Choroid plexus epithelial cell (primary cell): ENCODE measurements at places on chromosomes 7 and 10.

- DNase-seq: peak; percentile 71
Measured at GRCh38 chr10:52488606-52489485, 174.8 kb downstream of the DKK1 start.

- peak; percentile 34 for DNase-seq
Measured at GRCh38 chr10:118940386-118940785, 89.1 kb upstream of the NANOS1 start.

DNA sequence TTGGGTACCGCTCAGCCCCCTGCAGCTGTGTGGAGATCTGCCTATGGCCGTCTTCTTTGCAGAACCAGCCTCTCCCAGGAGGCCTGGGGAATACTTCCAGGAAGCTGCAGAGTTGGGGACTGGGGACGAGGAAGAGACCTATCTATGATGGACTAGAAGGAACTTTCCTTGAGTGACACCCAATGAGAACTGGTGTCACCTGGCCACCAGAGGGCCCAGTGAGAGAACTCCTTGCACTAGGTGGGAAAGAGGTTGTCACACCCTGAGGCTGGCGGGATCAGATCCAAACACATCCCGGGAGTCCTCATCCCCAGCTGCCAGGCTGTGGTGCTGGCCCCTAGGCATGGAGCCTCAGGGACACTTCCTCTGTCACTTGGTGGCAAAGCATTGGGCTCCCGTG is 4.9 kb upstream of the GRID2IP start:
- no peak for DNase-seq

DNA sequence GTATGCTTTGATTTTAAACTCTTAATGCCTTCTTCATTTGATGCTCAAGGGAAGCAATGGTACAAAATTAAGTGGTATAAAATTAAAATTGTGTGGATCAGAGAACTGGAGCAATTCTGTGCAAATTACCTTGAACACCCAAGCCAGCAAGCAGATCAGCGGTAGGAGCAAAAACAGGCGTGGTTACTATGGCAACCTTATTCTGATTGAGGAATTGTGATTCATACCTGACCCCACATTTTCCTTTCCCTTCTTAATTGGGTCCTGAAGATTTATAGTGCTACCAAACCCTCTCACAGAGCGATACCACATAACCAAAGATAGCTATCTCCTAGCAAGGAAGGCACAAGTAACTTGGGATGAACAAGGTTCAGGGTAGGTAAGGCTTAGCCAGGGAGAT is 72.5 kb upstream of the FZD1 start:
- DNase-seq: no peak

GRCh38 chr7:116540743-116541142 is 15.9 kb downstream of the CAV1 start:
- no peak for DNase-seq

- no peak for DNase-seq
Measured at GRCh38 chr7:127899411-127899810, 131.8 kb downstream of the LRRC4 start.

DNA sequence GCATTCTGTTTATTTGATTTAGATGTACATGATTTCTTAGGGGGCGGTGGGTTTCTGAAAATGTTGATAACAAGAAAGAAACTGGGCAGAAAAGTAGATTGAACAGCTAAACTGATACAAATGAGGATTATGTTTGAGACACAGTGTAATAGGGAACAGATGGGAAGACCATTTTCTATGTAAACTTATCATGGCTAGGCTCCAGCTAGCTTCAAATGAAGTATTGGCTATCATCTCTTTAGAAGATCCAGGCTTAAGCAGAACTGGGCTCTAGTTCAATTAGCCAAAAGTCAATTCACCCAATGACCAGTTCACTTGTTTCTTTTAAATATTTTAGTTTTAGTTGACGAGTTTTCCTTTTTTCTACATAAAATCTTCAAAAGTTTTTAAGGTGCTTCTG is 639.5 kb downstream of the ANKRD7 start:
- no peak for DNase-seq

DNA sequence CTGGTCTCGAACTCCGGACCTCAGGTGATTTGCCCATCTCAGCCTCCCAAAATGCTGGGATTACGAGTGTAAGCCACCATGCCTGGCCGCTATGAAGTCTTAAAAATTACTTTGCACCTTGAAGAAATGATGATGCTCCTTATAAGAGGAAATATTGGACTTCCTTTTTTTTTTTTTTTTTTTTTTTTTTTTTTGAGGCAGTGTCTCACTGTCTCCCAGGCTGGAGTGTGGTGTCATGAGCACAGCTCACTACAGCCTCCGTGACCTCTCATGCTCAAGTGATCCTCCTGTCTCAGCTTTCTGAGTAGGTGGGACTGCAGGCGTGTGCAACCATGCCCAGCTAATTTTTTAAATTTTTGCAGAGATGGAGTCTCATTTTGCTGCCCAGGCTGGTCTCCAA is 65.3 kb downstream of the KMT2E start:
- DNase-seq: no peak

GRCh38 chr10:114179148-114179547 is at the start of gene TDRD1:
TDRD1 (plus strand) TSS chr10:114179353; CDS start chr10:114187832, 8,479 bp downstream.
- peak; percentile 29 for DNase-seq

DNA sequence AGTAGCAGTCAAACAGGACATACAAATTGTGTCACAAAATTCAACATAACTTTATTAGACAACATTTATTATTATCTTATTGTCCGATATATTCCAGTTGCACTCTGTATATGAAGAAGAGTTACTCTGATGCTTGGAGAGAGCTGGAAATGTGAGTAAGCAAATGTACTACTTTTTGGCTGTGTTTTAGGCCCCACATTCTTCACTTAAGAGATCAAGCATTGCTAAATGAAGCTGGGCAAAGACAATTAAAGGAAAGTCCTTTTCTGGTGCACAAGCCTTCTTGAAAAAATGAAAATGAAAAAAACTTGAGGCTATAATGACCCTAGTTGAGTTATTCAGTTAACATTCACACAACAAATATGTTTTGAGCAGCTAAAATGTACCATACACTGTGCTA is 26.1 kb downstream of the MYPN start:
- peak; percentile 47 for DNase-seq

DNA sequence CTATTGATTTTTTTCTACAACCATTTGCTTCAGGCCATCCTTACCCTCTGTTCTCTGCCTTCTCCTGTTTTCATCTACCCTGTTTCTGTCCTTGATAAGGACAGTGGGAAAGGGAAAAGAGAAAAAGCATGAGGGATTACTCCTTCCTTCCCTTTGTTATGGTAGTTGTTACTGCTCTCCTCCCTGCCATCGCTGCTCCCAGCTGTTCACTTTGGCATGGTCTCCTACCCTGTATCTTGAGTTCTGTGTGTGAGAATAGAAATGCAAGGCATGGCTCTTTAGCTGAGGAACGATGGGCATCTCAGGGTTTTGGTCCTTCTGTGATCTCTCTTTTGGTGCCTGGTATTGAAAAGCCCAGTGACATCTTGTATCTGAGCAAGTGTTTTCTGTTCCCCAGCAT is 6.4 kb downstream of the CCSER2 start:
- DNase-seq: no peak

- no peak for DNase-seq
Measured at GRCh38 chr10:58930500-58930899, 245.9 kb upstream of the PHYHIPL start.

DNA sequence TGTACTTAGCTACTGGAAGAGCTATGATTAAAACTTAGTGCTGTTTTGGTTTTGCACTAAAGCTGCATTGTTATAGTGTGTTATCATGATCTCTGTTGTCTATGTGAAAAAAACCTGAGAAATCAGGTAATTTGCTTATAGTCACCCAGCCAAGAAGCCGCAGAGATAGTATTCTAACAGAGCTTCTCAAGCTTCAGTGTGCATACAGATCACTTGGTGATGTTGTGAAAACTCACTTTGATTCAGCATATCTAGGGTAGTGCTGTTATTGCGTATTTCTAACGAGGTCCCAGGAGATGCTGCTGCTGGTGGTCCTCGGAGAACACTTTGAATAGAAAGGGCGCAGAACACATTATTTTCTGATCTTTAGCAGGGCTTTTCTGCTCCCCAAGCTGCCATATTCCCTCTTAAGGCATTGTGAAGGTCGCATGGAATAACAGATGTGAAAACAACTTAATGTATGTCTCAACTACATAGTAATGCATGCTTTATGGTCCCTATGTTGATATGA is 68.4 kb upstream of the PDCD4 start:
- DNase-seq: no peak

- DNase-seq: no peak
Measured at GRCh38 chr7:122724366-122724765, 21.6 kb upstream of the RNF148 start.

DNA sequence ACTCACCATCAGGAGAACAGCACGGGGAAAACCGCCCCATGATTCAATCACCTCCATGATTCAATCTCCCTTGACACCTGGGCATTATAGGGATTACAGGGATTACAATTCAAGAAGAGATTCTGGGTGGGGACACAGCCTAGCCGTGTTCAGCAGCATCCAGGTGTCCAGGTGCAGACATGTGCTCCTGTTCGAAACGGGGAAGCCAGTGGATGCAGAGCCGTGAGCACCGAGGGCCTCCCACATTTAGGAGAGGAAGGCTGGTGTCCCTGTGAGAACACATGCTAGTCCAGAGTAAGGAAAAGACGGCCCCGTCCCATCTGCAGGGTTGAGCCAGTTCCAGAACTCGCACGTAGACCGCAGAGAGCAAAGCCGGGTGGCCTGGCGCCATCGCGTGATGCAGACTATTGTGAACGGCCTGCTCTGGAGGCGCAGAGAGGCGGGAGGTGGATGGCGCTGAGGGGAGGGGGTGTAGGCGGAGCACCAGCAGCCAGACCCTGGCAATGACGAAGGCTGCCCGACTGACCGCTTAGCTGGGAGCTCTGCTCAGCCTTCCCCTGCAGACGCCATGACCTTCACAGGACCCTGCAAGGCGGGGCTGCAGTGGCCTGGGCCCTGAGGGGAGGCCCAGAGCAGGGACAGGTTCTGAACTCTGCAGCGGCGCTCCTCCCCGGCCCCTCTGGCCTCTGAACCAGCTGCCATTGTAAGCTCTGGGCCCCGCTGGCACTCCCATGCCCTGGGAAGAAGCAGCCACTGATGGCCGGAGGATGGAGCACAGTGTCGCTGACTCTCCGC is 141.6 kb upstream of the TCERG1L start:
- no peak for DNase-seq

DNA sequence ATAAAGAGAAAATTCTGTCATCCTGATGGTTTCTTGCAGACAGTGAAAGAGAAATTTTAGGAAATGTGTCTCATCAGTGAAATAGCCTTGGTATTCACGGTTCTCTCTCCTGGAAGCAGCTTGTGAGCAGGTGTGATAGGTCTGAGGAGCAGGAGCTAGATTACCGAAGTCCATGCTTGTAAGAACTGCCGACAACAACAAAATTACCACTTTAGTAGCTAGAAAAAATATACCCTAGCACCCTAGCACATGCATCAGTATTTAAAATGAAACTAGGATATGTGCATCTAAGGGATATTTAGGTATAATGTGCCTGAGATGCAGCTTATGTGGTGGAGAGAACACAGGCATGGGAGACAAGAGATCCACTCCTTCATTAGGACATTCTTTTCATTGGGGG is 82.3 kb downstream of the VPS50 start:
- DNase-seq: no peak

- DNase-seq: no peak
Measured at GRCh38 chr7:133709036-133709880, 417.9 kb upstream of the LRGUK start.

- peak; percentile 100 for DNase-seq
Measured at GRCh38 chr7:16668049-16668858, 22.3 kb downstream of the BZW2 start.

DNA sequence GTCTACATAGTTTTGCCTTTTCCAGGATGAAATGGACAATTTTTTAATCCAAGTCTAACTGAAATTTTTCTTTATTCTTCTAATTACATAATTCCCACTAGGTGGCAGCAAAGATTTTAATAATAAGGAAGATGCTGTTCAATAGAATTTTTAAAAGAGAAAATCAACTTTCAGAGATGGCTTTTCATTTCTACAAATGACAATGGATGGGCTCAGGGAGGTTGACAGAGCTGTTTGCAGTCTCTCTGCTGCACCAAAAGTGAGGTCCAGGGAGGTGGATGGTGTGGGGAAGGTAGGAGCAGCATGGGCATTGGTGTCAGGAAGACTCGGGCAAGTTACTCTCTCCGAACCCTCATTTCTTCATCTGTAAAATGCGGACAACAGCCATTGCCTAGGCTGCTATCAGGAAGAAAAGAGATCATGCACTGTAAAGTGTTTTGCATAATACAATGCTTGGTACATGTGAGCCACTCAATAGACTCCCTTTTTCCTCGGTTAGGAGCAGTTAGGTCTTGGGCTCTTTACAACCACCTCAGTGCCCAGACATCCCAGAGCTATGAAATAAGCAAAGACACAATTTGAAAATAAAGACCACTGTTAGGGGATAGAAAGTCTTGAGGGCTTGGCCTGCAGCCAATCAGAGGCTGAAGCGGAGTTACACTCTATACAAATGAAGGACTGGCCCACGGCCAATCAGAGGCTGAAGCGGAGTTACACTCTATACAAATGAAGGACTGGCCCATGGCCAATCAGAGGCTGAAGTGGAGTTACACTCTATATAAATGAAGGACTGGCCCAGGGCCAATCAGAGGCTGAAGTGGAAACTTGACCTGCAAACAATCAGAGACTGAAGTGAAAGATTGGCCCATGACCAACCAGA is 107.1 kb downstream of the ABLIM1 start:
- peak; percentile 59 for DNase-seq

DNA sequence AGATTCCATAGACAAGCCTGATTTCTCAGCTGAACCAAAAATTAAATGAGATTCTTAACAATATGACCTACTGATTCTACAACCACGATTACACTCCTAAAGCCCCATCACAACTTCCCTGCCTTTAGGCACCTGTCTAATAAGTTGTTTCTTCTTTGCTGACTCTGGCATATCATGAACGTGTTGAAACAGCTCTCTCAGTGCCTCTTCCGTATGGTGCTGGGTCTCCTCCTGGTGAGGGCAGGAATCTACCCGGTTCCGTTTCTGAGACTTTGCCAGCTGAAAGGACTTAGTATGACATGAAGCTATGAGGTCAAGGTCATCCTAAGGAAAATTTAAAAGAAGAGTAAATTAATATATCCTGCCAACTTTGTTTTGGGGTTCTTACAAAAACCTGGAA is 48.6 kb downstream of the ARHGAP19 start:
- DNase-seq: no peak

- no peak for DNase-seq
Measured at GRCh38 chr7:151429560-151430331, 10.2 kb downstream of the CRYGN start.

GRCh38 chr7:45585628-45586027 is 11.5 kb downstream of the ADCY1 start:
- no peak for DNase-seq

DNA sequence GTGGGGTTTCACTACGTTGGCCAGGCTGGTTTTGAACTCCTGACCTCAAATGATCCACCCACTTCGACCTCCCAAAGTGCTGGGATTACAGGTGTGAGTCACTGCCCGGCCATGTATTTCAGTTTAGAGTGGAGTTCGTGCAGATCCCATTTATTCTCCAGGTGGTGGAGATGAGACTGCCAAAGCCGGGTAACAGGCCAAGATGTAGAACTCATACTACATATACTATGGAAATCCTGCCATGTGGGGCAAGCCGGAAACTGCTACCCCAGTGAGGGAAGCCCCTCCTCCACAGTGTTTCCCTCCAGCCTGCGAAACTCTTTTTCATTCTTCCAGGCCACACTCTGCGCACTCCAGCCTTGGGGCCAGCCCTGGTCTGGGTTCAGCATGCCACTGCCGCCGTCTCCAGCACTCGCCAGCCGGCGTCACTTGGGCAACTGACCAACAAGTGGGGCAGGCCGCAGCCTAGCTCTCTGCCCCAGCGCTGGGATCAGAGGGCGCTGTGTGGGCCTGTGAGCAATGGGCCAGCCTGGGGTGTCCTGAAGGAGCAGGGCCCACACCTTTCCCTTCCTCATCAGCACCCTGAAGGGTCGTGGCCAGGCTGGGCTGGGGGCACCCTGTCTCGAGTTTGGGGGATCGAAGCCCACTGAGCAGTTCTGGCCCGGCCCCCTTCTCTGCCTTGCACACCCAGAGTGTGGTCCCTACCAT is 122.0 kb downstream of the TRRAP start:
- no peak for DNase-seq
